GM23338 (cell line): ENCODE measurements at places on chromosomes 12 and 14. TPM values are rescaled to one million over a fixed set of nuclear protein-coding genes. Genes with fewer than 3 reads are reported as not detected.

GRCh38 chr12:127237151-127237550 lies 1029.8 kb upstream of the TMEM132C start:
- no peak for DNase-seq
- H3K27ac ChIP-seq: no peak overlapping the region
- H3K4me3 ChIP-seq: no peak overlapping the region
- no peaks in the 10 kb centered on the region for H3K36me3 ChIP-seq
- H3K27me3 ChIP-seq: no peaks in the 10 kb centered on the region

The LRP6 gene
- total RNA-seq: 61.7 and 73.8 TPM in 2 replicates

- no peak overlapping the region for H3K4me3 ChIP-seq
- H3K27me3 ChIP-seq: no peaks in the 10 kb centered on the region
- H3K36me3 ChIP-seq: no peaks in the 10 kb centered on the region
- DNase-seq: peak; percentile 45
- no peak overlapping the region for H3K27ac ChIP-seq
- H3K4me1 ChIP-seq: no peaks in the 10 kb centered on the region
These were observed 246.7 kb downstream of the DACT1 start for GRCh38 chr14:58884442-58884841.

The LAG3 gene
- 1.0 and 4.7 TPM in 2 replicates for total RNA-seq

GRCh38 chr14:75084513-75084912 lies 15.1 kb downstream of the ZC2HC1C start:
- H3K4me3 ChIP-seq: no peak overlapping the region
- no peak for DNase-seq
- H3K4me1 ChIP-seq: no peaks in the 10 kb centered on the region
- no peaks in the 10 kb centered on the region for H3K27me3 ChIP-seq

DNA sequence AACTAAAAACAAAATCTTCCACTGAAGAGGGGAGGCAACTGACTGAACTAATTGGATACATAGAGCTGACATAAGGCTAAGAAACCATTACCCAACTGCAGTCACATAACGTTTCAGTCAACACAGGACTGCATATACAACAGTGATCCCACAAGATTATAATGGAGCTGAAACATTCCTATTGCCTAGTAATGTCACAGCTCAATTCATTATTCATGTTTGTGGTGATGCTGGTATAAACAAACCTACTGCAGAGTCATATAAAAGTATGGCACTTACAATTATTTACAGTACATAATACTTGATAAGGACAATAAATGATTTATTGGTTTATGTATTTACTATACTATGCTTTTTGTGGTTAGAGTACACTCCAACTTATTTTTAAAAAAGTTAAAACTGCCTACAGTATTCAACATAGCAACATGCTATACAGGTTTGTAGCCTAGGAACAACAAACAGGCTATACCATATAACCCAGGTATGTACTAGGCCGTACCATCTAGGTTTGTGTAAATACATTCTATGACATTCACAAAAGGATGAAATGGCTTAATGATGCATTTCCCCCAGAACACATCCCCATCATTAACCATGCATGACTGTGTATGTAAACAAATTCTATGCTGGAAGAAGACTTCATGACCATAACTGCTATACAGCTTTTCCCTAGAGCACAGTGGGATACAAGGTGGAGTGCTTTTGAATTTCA lies 4.3 kb downstream of the NAP1L1 start:
- H3K27me3 ChIP-seq: no peaks in the 10 kb centered on the region
- no peak overlapping the region for H3K27ac ChIP-seq
- peaks cover 54% of the 10 kb centered on the region for H3K4me1 ChIP-seq
- H3K36me3 ChIP-seq: no peaks in the 10 kb centered on the region
- 0 out of 2 replicates have a peak overlapping the region, but pooled peaks have one; percentile 5 for H3K4me3 ChIP-seq

DNA sequence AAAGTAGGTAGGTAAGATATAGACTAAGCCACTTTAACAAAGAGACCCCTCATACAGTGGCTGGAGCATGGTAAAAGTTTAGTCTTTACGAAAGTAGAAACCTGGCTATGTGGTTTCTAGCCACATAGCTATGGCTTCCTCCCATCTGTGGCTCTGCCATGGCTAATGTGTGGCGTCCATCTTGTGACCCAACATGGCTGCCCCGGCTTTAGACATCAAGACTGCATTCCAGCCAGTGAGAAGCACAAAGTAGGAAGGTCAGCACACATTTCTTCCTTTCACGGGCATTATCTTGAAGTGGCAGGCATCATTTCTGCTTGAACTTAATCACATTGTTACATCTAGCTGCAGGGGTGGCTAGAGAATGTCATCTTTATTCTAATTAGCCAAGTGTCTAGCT lies 148.3 kb downstream of the TBX5 start:
- no peak overlapping the region for H3K27ac ChIP-seq
- no peaks in the 10 kb centered on the region; the same call in 1 of the 2 replicates for H3K36me3 ChIP-seq
- no peak overlapping the region for H3K4me3 ChIP-seq
- H3K4me1 ChIP-seq: no peaks in the 10 kb centered on the region

DNA sequence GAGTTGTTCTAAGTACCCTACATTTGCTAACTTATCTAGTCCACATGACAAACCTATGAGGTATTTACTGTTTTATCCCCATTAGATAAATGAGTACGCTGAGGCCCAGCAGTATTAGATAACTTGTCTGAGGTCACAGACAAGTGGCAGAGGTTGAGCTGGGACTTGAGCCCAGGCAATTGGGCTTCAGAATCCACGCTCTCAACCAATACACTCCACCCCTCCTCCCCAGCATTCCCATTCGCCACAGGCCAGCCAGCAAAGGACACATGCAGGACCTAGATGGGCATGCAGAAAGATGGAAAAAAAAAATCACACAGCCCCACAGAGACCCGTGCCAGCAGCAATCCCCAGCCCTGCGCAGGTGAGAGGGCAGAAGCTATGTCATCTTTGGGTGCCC lies 12.4 kb downstream of the HDAC7 start:
- H3K4me1 ChIP-seq: peaks cover 55% of the 10 kb centered on the region
- no peaks in the 10 kb centered on the region; the same call in 1 of the 2 replicates for H3K36me3 ChIP-seq
- 0 out of 2 replicates have a peak overlapping the region, but pooled peaks have one; percentile 32 for H3K27ac ChIP-seq
- DNase-seq: no peak

The IL31 gene
- not detected in 2 replicates for total RNA-seq

- no peaks in the 10 kb centered on the region for H3K36me3 ChIP-seq
- no peak for DNase-seq
- H3K4me3 ChIP-seq: no peak overlapping the region
- no peaks in the 10 kb centered on the region; the same call in 1 of the 2 replicates for H3K4me1 ChIP-seq
These were observed 44.3 kb upstream of the PSMA6 start for GRCh38 chr14:35247777-35248475.
